CD4-positive, alpha-beta T cell treated with Interleukin-1 beta for 1 hour (primary cell): ENCODE measurements at places on chromosomes 6 and 20.

DNA sequence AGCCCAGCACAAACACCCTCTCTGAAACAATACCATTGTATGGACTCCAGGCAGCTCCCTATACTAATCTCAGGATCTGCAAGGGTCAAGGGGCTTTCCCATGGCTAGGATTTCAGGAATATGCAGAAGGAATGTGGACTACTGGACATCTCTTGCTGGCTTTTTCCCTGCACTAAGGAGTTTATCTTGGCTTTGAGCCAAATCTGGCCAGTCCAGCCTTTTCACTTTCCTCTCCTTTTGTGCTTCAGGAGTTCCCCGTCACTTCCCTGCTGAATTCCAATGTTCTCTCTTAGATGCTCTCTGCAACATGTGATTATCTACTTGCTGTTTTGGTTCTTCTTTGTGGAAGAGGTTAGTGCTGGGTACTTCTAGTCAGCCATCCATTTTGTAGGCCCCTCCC, 568.2 kb downstream of the HDGFL1 start:
- DNase-seq: no peak

GRCh38 chr6:142251930-142252445, 49.8 kb upstream of the ADGRG6 start:
- no peak for DNase-seq

DNA sequence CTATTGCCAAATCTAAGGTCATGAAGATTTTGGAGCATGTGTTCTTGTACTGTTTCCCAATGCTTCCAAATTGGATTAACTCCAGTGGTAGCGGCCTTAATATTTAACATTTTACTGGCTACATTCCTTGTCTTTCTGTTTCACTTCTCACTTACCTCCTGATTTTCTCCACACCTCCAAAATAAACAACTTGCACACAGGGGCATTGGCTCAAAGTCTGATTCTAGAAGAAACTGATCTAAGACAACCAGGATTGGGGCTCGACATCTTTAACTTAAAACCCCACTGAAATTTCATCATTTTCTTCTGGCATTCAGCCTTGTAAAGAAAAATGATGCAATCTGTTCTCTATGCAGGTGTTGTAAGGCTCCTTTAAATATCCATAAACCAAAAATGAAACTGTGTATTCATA, 557.9 kb upstream of the ID4 start:
- DNase-seq: no peak

DNA sequence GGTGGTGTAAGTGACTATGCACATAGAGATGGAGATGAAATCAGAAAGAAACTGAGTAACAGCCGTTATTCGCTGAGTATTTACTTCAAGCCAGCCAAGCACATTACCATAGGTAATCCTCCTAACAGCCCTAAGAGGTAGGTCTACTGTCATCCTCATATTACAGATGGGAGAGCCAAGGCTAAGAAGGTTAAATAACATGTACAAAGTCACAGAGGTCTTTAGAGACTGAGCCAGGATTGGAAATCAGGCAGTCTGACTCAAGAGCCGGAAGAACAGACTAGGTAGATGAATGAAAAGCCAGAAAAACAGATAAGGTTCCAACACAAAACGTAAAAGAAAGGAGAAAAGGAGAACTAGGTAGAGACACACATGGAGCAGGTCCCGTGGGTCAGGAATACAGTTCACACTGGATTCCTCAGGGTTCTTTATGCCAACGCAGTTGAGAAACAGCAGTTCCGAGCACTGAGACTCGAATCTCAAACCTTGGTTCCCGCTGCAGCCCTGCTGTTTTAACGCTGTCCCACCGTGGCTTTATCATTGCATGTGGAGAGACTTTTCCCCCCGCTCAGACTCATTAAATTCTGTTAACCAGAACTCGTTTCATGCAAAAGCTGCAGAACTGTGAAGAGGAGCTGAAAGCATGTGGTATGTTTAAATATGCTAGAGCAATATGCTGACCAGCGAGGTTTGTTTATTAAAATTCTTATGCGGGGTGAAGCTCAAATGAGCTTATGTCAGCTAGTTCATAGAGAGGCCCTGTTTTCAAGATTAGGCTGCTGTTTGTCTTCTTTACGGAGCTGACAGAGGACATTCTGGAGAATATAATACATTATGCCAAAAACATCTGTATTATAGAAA, 537.9 kb downstream of the CD83 start:
- DNase-seq: no peak

DNA sequence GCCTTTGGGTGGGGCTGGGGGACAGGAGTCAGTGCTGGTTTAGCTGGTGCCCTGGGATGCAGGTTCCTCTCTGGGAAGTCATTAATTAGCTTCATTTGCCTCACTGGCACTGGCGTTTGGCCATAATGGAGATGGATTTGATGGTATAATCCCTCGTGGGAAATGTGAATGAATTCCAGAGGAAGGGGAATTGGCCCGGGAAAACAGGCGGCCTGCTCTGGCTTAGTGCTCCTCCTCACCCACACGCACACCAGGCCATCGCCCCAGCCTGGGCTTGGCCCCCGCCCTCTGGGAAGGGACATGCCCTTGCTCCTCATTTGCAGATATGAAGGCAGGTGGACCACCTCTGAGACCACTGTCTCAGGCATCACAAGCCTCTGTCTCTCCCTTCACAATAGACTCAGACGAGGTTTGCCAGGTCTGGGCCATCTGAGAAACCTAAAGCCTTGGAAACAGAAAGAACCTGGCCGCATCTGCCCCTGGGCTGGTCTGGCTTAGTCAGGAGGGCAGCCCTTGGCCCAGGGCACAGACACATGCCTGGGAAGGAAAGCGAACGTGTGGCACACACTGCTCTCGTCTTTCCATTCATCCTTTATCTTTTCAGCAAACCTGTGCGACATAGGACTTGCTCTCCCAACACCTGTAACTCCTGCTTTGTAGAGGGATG, 199.2 kb upstream of the CDH4 start:
- DNase-seq: no peak

- no peak for DNase-seq
Measured at GRCh38 chr6:75431379-75431778, 62.2 kb downstream of the FILIP1 start.

GRCh38 chr6:154874773-154875592, 120.1 kb upstream of the TIAM2 start:
- no peak for DNase-seq

DNA sequence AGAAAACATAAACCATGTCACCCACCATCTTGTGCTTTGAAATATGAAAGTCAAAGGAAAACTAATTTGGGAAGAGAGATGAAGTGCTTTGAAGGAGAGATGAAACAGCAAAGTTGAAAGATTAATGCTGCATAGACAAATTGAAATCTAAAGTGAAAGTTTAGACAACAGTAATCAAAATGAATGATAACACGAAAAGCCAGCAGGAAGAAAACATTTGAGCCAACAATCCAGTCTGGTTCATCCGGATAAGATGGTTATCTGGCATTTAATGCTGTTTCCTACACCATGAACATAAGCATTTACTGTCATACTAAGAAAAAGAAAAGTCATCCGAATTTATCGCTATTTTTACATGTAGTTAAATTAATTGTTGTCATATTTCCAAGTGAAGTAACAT, 595 bp downstream of the HAO1 start:
- no peak for DNase-seq

DNA sequence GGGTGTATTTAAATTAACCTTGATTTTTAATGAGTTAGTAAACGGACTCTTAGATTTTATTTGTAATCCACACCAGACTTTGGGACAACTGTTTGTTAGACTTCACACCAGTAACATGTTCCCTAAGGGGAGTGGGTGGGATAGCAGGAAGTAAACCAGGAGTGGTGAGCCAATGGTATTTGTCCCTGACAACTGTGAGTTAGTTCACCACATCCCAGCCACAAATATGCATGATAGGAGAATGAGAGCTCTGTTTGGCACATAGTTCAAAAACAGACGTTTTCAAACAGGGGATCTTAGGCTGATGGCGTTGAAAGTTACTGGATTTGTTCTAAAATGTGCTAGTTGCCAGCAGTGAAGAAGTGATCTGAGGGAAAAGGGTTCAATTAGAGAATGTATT, 18.7 kb upstream of the COL10A1 start:
- no peak for DNase-seq

- DNase-seq: no peak
Measured at GRCh38 chr6:169791721-169792131, 40.3 kb downstream of the ERMARD start.

DNA sequence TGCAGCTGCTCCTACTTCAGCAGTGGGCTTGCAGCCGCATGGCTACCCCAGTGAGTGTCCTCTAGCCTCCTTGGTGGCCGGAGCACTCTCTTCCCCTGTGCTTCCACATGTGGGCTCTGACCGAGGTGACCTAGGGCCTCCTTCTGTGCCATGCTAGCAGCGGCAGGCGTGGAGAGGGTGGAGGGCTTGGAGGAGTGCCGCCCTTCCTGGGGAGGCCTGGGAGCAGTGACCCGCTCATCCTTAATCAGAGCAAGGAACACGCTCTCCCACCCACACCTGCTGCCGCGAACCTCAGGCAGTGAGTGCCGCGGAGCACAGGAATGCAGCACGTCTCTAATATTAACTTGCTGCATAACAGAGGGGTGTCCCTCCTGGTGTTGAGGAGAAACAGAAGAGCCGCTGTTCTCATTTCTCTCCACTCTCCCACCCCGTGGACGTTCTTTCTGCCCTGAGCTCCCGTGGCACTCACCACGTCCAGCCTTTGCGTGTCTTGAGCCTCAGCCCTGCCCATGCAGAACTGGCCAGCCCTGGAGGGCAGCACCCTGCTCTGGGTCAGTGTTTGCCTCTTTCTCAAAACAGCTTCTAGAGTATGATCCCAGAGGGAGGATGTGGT, 31.9 kb downstream of the DUSP22 start:
- DNase-seq: no peak

GRCh38 chr20:23826541-23827021, at the start of gene CST2:
Gene CST2, minus strand, starts transcription at chr20:23826729. Its CDS starts 69 bp downstream, at chr20:23826660.
- DNase-seq: no peak

- no peak for DNase-seq
Measured at GRCh38 chr20:37161830-37162549, 17.1 kb upstream of the RPN2 start.

- no peak for DNase-seq
Measured at GRCh38 chr6:68468244-68468884, 166.7 kb upstream of the ADGRB3 start.

GRCh38 chr6:44667668-44668390, 280.3 kb downstream of the CDC5L start:
- peak; percentile 9 for DNase-seq

GRCh38 chr6:23678626-23679025, 447.4 kb upstream of the NRSN1 start:
- DNase-seq: no peak

DNA sequence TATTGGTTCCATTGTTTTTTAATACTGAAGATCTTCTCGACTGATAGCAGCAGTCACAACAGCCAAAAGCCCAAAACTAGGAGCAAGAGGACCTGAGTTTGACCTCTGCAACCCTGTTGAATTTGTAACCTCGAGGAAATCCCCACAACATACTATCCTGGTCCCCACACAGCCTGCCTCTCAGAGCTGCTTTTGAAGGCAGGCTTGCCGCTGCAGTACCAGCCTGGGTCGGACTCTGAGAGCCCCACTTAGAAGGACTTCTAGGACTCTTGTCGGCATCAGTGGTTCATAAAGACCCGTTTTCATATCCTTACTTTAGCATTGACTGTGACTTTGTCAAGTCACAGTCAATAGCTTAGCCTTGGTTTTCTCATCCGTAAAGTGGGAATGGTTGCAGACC, 49.3 kb downstream of the EBF4 start:
- no peak for DNase-seq
